ENCODE measurements at places on chromosomes 7 and 10.

GRCh38 chr7:22332461-22332870 lies 24.5 kb downstream of the RAPGEF5 start:
- no peak for DNase-seq

GRCh38 chr7:120981888-120982615 lies 6.5 kb upstream of the CPED1 start:
- no peak for DNase-seq

DNA sequence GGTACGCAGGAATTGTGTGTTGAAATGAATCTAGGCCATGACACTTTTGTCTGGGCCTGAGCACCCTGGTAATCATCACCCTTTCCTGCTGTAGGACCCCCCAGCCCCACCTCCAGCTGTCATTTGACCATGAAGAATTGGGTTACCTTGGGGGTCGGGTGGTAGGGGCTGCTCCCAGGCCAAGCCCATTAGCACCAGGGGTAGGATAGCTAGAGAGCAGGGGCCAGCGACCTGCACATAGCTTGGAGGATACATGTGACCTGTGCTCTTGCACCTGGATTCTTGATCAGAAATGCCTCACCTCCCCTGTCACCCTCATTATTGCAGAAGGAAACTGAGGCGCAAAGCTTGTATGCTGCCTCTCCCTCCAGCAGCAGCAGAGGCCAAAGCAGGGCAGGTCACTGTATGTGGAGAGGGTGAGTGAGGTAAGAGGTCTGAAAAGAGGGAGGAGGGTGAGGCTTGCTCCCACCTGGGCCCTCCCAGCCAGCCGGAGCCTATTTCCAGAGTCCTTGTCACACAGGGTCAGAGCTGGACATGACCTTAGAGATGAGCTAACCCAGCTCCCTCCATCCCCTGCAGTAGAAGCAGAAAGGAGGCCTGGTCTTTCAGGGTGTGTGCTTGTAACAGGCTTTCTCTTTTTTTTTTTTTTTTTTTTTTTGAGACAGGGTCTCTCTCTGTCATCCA lies 35.3 kb upstream of the ANKRD2 start:
- DNase-seq = no peak

DNA sequence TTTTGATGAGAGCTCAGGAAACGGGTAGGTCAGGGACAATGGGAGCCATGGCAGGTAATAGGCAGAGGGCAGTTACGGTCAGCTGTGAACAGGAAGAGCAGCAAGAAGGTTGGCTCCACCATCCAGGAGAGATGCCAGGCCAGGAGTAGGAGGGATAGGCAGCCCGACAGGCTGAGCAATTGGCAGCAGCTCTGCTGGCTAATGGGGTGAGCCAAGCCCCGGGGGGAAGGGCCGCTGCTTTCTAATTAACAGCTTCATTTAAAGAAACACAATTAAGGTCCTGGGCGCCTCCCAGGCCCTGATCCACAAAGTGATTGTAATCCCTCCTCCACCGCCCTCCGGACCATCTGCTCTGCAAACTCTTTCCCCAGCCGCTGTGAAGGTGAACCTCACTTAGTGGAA lies 23.7 kb downstream of the SH2B2 start:
- no peak for DNase-seq

DNA sequence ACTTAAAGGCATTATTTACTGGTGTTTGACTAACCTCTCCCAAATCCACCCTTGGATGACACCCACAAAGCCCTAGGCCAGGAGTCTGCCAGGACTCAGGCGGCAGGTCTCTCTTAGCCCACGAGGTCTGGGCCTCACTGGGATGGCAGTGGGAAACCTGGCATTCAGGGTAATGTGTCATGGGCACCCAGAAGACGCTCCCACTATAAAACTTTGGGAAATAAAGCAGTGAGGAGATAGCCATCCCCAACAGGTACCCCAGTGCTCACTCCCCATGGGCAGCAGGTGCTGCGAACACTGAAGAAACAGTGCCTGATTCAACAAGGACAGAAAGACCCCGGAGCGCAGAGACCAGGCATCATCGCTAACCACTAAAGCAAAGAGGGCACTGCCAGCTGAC lies 14.4 kb upstream of the PTPRN2 start:
- DNase-seq = no peak

DNA sequence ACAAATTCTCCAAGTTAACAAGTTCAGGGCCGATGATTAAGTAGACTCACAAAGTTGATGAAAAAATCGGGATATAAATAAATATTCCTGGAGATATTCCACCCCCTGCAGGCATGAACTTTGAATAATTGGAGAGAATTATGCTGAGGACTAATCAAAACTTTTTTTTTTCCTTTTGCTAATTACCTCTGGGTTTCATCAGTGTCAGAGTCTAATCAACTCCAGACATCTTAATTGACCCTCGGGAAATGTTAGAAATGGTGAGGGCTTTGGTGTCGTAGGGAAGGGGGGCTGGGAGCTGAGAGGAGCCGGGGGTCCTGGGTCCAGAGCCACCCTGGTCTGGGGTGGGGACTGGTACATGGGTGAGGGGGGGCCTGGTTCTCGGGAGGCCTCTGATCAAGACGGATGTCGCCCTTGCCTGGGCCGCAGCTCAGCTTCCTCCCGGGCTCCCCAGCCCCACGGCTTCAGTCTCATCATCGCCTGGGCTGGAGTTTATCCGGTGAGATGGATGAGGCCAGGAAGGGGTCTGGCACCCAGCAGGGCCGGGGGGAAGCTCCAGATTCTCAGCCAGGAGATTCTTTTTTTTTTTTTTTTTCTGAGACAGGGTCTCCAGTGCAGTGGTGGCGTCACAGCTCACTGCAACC lies 30.4 kb upstream of the ELFN1 start:
- DNase-seq = no peak

- no peak for DNase-seq
Measured at GRCh38 chr10:34717429-34717828, 97.7 kb downstream of the PARD3 start.

DNA sequence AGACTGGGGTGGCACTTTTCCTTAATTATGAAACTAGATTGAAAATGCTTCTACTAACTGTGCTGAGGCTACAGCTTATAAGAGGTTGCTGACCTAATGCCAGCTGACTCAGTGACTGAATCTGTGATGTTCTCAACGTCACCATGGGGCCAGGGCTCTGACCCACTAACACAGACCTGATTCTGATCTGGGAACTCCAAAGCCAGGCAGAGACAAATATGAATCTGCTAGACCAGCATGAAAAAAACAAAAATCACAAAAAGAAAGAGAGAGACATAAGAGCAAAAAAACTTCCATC lies 16.1 kb downstream of the USP6NL start:
- DNase-seq = no peak

- no peak for DNase-seq
Measured at GRCh38 chr7:29005829-29006228, 47.7 kb upstream of the TRIL start.

- no peak for DNase-seq
Measured at GRCh38 chr10:76882245-76882644, 755.4 kb downstream of the KCNMA1 start.

GRCh38 chr7:94486216-94486615 lies 23.4 kb upstream of the CASD1 start:
- DNase-seq = no peak

DNA sequence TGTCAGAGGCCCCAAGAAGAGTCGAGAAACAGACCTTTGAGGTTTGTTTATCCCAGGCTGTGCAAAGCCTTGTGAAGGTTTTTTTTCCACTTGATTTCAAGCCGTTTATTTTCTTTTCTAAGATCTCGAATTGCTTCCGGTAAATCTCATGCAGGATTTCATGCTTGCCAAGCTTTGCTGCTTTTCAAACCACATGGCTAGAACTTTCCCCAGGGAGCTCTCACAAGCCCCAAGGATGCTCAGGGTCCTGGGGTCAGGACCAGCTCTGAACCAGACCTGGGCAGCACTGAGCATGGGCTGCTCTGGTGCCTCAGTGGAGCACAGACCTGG lies 48.0 kb upstream of the AQP1 start:
- no peak for DNase-seq
